Forelimb muscle (tissue), 1 donor: ENCODE measurements at places on chromosomes 3 and 15. TPM values are rescaled to one million over a fixed set of nuclear protein-coding genes. Genes with fewer than 3 reads are reported as not detected.

THSD4 gene
- 21.8 TPM for polyA plus RNA-seq

AGTR1 gene
- 26.2 TPM for polyA plus RNA-seq

RAF1 gene
- 105 TPM for polyA plus RNA-seq

RARB gene
- 10.5 TPM for polyA plus RNA-seq

GP9 gene
- 0.42 TPM for polyA plus RNA-seq

CP gene
- 1.3 TPM for polyA plus RNA-seq

RHCG gene
- not detected for polyA plus RNA-seq

DYNC1LI1 gene
- polyA plus RNA-seq, result 35.7 TPM

ECE2 gene
- polyA plus RNA-seq, result not detected

COL6A5 gene
- polyA plus RNA-seq, result 0.13 TPM

CACNA1D gene
- polyA plus RNA-seq, result 1.4 TPM

CKMT1A gene
- not detected for polyA plus RNA-seq

ZPLD1 gene
- polyA plus RNA-seq, result not detected

PAK6 gene
- polyA plus RNA-seq, result 0.83 TPM

ENTPD3 gene
- 0.46 TPM for polyA plus RNA-seq

INSYN1 gene
- polyA plus RNA-seq, result 5.2 TPM

ARHGEF26 gene
- polyA plus RNA-seq, result 10.3 TPM

XCR1 gene
- 0.27 TPM for polyA plus RNA-seq

FOXB1 gene
- polyA plus RNA-seq, result not detected
